ENCODE measurements at places on chromosomes 7 and 10.

- no peak for DNase-seq
These were observed 4.7 kb downstream of the ADARB2 start for GRCh38 chr10:1732564-1732996.

DNA sequence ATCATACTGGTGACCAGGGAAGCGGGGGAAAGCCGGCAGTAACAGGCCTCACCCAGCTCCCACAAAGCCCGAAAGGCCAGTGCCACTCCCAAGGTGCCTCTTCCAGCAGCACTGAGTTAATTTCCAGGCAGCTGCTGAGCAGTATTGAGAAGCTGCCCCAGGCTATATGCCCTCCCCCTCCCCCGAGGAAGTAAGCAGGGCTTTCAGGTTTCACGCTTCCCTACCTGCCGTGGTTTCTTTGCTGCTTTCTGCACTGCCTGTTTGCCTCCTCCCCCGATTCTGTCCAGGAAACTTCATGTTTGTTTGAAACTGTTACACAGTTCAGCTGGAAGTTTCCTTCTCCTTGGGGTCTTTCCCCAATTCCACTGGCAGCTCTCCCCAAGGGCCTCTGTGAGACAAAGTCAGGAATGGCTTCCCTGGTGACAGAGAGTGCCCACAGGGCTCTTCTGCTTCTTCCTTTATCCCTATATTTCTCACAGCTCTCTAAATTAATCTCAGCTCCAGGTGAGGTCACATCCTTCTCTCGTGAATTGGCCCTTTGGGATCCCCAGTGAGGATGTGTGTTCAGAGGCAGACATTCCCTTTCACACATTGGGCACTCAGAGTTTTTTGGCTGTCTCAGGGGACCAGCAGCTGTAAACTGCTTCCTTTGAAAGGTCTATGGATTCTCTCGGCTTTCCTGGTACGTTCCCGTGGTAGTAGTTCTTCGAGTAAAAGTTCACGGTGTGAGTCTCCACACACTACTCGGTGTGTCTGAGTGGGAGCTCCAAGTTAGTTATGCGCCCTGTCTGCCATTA, 19.4 kb downstream of the C1GALT1 start:
- DNase-seq: peak; percentile 50

- peak; percentile 41 for DNase-seq
These were observed 337.7 kb upstream of the NPVF start for GRCh38 chr7:25565949-25566348.

GRCh38 chr10:34599026-34599795, 215.9 kb downstream of the PARD3 start:
- no peak for DNase-seq

DNA sequence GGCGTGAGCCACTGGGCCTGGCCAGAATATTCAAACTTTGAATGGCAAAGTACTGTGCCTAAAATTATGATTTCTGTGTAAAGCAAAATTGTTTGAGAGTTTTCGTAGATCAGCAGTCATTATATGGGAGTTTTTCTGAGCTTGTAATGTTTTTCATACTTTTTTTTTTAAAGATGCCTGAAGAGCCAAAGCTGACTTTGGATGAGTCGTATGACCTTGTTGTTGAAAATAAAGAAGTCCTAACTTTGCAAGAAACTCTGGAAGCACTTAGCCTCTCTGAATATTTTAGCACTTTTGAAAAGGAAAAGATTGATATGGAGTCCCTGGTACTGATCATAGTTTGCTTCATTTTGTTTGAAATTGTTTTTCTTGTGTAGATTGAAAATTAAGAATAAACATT, 26.7 kb downstream of the SEC23IP start:
- no peak for DNase-seq

DNA sequence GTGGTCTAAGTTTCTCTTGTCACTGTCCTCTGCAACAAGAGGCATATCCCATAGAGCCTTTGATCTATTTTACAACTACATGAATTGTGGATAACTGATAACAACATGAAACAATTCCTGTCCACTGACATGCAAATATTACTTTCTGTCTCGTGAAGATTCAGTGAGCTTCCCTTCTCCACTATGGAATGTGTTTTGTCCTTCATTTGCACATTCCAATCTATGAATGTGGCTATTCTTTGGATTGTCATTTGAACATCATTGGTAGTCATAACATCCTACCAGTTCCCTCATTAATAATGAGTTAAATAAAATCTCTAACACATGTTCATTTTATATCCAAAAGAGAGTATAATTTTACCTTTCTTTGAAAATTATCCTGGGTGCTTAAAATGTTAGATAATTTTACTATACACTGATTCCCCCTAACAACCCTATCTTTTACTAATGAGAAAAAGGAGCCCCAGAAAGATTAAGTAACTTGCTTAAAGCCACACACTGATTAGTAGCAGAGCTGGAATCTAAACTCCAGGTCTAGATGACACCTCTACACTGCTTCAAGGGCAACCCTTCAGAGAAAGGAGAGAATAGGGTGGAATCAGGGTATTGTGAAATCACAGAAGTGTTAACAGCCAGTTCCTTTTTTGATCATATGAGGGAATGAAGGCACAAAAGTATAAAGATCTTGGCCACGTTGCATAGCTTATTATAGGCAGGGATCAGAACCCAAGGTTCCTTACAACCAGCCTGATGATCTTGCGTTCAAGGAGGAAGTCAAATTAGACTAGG, 39.1 kb downstream of the PDE1C start:
- no peak for DNase-seq

DNA sequence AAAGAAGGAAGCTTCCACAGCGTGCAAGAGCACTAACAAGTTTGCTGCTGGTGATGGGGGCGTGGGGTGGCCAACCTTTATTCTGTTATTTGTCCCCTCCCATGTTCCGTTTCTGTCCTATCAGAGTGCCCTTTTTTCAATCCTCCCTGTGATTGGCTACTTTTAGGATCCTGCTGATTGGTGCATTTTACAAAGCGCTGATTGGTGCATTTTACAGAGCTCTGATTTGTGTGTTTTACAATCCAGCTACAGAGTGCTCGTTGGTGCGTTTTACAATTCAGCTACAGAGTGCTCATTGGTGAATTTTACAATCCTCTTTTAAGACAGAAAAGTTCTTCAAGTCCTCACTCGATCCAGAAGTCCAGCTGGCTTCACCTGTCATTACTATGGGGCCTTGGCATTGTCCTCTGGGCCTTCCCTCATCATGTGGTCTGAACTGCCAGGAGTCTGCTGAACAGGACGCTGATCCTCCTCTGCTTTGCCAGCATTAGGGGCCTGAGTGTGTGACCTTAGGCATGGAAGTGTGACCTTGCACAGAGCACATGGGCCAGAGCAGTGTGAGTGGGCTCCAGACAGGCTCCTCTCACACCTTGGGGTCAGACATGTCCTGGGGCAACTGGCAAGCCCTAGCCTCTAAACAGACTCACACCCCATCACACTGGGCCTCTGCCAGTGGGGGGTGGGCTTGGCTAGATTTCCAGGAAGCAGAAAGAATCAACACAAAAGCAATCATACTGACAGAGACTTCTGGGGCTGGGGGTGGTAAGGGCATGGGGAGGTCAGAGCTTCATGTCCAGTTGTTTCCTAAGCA, 167.4 kb downstream of the PTPN20 start:
- no peak for DNase-seq

All from activated T-cell treated with anti-CD3 and anti-CD28 coated beads, Interleukin-2, amount 50 U/mL, for 72 hours (primary cell).